ENCODE measurements at places on chromosomes 4 and X.

GRCh38 chr4:155564086-155564485, 102.6 kb upstream of the GUCY1A1 start:
- DNase-seq, result no peak

DNA sequence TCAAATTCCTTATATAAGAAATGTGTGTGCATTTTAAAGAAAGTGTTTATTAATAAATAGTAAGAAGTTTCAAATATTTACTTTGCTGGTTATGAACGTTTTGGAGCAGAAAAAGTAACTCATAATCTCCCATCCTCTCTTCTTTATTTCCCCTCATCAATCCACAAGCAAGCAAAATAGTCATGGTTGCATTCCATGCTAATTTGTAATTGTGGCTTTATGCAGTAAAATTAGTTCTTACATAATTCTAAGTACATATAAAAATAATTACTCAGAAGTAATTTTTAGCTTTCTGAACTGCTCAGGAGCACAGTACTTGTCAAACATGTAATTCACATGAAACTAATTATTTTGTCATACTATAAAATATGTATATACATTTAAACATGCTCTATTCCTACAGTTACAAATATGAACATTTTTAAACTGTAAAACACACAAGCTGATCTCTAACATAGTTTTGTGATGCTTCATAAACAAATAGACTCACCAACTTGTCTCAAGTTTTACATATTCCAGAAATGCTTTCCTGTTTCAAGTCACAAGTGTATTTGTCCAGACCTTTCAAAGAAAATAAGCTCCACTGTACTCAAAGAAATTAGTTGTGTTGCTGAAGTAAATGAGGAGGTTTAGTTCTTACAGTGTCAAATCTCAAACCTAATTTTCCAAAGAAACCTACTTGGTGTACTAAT, 218.9 kb downstream of the PABPC4L start:
- DNase-seq, result no peak

- DNase-seq, result no peak
Observed at GRCh38 chrX:151099001-151099400, 77.4 kb upstream of the GPR50 start.

DNA sequence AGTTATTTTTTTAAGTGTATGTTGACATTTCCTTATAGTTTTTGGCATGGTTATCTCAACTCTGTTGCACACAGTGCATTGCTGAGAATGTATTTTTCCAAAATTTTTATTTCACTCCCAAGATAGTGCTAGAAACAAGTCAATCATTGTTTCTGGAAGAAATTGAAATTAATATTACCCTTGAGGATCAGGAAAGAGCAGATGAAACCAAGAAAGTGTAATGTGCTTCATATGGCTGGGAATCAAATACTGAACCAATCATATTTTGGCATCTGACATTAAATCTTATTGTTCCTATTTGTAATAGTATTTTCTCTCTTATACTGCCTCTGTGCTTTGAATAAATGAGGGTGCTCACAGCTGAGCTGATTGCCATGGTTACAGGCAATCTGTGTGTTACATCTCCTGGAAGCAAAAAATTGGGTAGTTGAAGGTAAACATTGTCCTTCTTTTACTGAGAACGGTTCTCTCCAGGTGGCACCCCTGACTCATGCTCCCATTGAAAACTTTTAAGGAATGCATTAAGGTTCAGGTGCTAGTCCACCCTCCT, 358.2 kb upstream of the NR3C2 start:
- no peak for DNase-seq

DNA sequence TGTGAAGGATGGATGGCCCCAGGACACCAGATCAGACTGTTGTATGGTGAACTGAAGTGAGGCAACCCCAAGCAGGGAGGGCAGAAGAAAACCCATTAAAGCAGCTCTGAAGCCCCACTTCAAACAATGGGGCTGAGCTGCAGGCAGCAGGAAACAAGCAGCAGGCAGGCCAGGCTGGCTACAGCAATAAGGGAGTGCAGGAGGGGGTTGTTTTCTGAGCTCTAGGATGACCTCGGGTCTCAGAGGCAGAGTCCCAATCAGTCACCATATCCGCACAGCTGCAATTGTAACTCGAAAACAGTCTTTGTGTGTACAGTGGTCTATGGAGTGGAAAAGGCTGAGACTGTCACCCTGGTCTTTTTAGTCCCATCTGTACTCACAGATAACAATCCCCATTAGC, 90.4 kb downstream of the COL4A6 start:
- DNase-seq, result no peak

DNA sequence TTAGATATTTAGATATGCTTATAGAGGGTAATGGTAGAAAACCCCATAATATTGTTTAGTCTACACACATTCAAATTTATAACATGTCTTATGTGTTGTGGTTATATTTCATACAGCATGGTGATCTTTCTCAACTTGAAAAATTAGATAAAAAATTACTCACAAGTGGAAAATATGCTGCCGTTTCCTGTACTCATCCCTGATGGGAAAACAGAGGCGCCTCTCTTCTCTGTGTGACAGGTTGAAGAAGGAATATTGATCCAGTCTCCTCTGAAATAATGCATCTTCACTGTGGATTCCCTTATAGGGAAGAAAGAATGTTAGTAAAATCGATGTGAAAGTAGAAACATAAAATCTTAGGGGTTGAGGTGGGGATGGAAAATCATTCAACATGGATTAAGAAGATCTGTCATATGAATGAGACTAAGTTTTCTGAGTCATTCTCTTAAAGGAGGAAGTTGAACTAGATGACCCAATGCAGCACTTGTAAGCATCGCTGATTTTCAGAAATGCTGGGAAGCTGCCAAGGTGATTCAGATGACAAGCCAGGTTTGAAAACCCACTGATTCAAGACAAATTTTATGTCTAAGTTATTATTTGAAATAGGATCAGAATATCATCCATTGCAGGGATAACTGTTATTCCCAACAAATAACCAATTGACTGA, 70.7 kb downstream of the ANKRD50 start:
- DNase-seq, result peak; percentile 10

GRCh38 chr4:1822568-1823544, 29.8 kb downstream of the FGFR3 start:
- DNase-seq, result no peak

DNA sequence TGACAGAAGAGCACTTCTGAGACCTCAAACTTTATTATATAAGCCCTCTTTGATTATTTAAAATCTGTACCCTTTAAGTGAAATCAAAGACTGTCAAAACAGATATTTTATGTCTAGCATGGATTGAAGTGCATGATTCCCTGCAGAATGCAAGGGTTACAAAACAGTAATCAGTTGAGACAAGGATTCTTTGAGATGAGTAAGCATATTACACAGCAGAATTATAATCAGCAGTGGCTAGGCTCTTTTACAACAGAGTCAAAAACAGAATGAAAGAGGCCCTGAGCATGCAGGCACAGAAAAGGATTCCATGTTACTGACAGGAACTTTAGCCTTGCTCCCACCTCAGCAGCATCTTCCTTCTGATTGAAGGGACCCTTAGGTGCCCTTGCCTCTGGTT, 487.9 kb upstream of the GALNT7 start:
- no peak for DNase-seq

- no peak for DNase-seq
Observed at GRCh38 chr4:23006756-23007155, 314.0 kb downstream of the GBA3 start.

GRCh38 chr4:168812806-168813205, 197.2 kb downstream of the CBR4 start:
- DNase-seq, result no peak

DNA sequence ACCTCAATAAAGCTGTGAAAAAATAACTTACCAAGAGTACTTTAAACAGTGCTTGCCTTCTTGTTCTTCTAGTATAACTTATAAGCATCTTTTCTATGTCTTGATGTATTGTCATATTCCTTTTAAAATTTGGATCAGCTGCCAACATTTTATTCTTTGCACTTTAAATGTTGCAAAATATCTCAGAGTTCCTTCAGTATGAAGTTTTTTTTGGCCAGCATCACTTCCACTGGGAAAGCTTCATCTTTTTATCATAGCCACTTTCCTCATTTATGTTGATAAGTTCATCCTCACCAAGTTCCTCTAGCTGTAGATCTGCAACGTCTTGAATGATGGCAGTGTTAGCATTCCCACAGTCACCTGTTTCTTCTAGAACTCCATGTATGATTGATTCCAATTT, 24.2 kb downstream of the CXorf58 start:
- no peak for DNase-seq

DNA sequence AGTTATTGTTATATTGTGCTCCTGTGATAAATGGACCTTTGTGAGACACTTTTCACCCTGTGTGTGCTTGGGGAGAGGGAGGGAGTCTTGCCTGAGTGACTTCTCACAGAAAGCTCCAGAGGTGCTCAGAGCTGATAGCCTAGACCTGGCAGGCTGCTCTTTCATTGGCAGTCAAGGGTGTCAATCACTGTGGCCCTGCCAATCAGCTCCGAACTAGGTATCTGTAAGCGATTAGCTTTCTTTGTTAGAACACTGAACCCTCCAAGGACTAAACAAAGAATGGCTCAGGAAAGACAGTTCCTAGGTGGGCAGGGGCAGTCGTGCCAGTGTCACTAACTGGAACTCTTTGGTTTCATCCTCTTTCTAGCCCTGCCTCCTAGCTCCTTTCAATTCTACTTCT, 2.7 kb upstream of the NALF2 start:
- DNase-seq, result no peak

- no peak for DNase-seq
Observed at GRCh38 chr4:149765630-149766029, 50.0 kb downstream of the IQCM start.

- no peak for DNase-seq
Observed at GRCh38 chrX:13367950-13368349, 48.1 kb upstream of the ATXN3L start.

DNA sequence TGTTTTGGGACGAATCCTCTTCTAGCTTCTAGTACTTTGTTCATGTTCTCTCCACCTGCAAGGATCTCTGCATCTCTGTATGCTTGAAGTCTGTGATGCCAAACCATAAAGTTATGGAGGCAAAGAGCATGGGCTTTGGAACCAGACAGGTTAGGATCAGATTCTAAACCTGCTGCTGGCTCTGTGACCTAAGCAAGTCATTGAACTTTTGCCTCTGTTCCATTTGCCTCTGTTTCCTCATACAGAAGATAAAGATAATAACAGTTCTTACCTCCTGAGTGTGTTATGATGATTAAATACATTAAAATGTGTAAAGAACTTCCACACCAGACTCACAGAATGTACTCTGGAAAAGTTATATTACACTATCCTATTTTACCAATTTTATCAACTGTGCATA, 41.5 kb upstream of the RELL1 start:
- DNase-seq, result no peak

- DNase-seq, result no peak
Observed at GRCh38 chrX:10506781-10507180, 113.6 kb downstream of the MID1 start.

DNA sequence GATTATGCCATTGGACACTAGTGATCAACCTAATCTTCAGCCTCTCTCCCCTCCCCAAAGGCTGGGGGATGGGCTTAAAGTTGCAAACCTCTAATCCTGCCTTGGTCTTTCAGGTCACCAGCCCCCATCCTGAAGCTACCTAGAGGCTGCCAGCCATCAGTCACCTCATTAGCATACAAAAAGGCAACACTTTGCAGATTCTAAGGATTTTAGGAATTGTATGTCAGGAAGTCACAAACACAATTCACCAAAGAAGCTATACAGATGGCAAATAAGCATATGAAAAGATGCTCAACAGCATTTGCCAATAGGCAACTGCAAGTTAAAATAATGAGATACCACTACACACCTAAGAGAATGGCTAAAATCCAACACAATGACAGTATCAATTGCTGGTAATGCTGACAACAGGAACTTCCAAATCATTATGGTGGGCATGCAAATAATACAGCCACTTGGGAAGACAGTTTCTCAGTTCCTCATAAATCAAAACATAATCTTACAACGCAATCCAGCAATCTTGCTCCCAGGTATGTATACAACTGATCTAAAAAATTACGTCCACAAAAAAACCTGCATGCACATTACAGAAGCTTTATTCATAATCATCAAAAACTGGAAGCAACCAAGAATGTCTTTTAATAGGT, 9.0 kb upstream of the PIM2 start:
- no peak for DNase-seq

DNA sequence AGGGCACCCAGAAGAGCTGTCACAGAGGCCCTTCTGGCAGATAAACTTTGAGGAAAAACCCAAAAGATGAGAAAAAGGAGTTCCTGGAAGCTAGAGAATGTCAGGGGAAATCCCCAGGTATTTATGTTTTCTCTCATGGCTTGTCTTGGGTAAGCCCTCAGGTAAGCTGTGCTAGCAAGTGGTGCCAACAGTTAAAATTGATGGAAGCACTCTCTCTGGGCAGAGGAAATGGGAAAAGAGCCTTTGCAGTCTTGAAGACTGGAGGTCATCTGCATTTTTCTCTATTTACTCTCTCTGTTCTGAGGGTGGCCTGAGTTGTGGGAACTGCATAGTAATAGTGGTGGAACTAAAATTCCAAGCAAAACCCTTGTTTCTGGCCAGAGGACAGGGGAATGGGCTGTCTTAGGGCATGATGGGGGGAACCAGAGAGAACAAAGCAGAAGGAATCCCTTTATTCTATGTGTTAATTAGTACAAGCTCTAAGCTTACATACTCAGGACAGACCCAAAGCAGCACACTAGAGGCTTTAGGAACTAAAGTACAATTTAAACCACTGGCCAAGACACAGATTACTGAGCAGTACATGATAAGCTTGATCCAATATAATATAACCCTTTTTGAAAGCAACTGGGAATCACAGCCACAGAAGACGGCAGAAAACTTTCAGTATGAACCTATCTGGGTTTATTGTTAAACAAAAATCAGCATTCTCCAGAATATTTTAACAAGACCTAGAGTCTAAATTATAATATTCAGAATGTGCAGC, 53.3 kb upstream of the SLC10A4 start:
- no peak for DNase-seq

GRCh38 chr4:97953171-97953941, 189.9 kb downstream of the STPG2 start:
- no peak for DNase-seq

GRCh38 chr4:155908187-155909139, 5.0 kb downstream of the TDO2 start:
- DNase-seq, result no peak

DNA sequence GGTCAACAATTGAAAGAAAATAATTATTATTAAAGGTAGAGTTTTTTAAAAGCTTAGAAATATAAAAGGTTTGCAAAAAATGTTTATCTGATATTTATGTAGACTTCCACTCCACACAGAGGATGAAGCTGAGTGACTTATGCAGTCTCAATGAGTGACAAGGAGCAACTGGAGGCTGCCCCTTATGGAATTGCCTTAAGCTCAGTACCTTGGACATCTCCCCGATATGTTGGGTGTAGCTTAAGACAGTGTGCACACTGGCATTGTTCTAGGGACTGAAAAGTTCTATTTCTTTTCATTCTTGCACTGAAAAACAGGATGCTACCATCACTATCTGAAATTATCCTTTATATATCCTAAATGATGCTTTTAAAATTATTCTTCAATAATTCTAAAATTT, 292.1 kb downstream of the PRDM5 start:
- no peak for DNase-seq

Data from right renal pelvis (tissue), 4 donors.